COR-L47 (cell line): ENCODE measurements at places on chromosomes 4 and X.

DNA sequence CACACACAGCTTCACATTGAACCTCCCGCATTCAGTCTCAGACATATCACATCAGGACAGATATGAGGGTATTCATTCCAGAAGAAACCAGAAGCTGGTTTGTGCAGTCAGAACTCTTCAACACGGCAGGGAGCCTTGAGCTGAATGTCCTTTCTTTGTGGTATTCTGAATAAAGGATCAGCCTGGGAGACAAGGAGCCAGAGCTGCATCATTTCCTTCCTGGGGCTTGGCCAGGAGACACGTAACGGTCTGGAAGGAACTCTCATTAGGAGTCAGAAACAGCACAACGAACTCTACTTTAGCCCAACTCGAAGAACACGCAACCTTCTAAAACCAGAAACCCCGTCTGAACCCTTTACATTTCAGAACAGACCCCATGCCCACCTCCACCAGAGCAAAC, 46.4 kb downstream of the KDR start:
- no peak for DNase-seq

DNA sequence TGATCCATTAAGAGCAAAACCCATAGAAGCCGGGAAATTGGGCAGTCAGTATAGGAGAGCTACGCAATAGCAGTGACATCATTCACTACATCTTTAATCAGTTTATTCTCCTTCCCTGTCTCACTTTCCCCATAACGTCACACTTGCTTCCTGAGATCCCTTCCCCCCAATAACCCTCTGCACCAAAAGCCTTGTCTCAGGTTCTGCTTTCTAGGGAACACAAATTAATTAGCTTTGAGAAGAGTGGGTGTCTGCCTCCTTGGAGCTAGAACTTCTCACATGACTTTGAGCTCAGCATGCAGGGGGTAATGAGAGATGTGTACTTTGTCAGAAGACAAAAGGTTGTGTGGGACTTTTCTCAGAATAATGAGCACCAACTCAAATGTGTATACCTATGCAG, 128.3 kb upstream of the MAOA start:
- DNase-seq, result no peak

GRCh38 chr4:5752376-5753184, 41.6 kb downstream of the EVC start:
- DNase-seq, result no peak

- no peak for DNase-seq
These were observed 1.9 kb downstream of the DCHS2 start for GRCh38 chr4:154489558-154490233.

GRCh38 chrX:152575331-152575730, 62.4 kb upstream of the GABRQ start:
- DNase-seq, result no peak
